ENCODE measurements at places on chromosomes 4 and X.

DNA sequence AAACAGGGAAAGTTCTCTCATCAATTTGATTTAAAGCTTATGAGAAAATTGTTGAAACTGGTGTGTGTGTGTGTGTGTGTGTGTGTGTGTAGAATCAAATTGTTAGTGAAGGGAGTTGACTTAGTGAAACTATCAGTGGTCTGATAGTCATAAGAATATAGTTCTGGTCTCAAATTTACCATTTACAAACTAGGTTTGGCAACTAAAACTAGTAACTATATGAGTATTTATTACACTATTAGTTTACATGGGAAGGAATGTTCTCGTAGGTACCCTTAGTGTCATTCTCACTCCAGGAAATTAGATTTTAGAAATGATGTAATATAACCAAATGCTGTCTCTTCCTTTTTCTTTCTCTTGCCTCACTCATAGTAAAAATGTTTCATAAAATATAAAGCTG is 11.9 kb downstream of the SULT1E1 start:
- DNase-seq = no peak

GRCh38 chr4:54497947-54498346 is 159.8 kb upstream of the KIT start:
- DNase-seq = no peak

DNA sequence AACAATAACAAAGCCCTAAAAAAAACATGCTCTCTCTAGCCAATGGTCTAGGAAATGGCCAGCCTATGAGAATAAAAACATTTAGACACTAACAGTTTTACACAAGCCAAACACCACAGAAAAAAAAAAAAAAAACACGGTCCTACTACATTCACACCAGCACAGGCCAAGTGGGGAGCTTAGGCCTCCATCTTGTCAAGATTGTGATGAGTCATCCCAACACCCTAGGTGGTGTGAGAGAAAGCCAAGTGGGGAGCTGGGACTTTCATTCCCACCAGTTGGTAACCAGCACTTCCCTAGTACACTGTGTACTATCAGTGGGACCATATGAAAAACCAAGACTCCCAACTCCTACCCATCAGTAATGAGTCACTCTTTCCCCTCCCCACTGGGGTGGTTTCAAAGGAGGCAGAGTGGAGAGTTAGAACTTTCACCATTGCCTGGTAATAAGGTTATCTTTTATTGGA is 95.6 kb downstream of the ADAMTS3 start:
- no peak for DNase-seq

DNA sequence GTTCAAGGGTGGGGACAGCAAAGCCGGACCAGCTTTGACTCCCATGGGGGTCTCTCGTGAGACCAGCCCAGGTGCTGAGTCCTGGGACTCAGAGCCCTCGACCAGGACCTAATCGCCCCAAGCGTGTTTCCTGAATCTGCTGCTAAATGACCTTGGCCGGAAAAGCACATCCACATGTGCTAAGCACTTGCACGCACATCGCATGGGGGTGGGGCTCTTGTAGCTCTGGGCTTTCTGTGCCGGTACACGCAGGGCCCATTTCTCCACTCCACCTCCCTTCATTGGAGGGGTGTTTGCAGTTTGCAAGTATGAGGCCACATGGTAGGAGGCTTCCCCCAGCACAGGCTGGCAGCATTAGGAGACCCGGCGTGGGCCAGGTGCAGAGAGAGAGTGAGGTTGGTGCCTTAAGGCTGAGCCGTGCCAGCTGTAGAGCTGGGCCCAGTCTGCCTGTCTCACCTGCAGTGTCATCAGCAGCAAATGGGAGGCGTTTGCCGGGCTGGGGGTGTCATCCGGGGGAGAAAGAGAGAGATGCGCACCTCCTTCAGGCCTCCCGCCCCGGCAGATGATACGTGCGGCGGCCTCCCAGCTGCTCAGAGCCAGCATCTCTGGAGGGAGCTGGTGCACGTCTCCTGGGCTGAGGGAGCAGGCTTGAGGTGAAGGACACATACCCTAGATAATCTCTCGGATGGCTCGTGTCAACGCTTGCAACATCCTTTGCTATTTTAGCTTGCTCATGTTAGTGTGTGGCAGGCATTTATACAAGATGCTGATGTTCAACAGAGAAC is 45.2 kb upstream of the CLCN4 start:
- no peak for DNase-seq

- peak; percentile 52 for DNase-seq
These were observed 1658.0 kb downstream of the STIM2 start for GRCh38 chr4:28518561-28519165.

DNA sequence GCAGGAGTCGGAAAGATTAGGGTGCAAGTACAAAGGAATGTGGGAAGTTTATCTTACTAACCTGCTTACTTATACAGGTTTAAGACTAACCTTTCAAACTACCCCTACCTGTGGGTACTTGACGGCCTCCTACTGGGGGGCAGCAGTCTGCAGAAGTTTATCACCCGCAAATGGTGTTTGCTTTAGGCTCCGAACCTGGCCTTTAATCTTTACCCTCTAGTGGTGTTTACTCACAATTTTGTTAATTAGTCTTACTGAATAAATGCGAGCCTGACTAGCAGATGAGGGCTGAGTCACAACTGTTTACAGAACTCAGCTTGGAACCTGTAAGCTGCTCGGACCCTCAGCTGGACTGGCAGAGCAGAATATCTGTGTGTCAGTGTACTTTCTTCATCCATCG is 204.2 kb upstream of the GPRIN3 start:
- no peak for DNase-seq

GRCh38 chr4:156677131-156677531 is 294.5 kb downstream of the PDGFC start:
- peak; percentile 94 for DNase-seq

GRCh38 chr4:187332141-187332540 is 608.5 kb upstream of the FAT1 start:
- DNase-seq = no peak

DNA sequence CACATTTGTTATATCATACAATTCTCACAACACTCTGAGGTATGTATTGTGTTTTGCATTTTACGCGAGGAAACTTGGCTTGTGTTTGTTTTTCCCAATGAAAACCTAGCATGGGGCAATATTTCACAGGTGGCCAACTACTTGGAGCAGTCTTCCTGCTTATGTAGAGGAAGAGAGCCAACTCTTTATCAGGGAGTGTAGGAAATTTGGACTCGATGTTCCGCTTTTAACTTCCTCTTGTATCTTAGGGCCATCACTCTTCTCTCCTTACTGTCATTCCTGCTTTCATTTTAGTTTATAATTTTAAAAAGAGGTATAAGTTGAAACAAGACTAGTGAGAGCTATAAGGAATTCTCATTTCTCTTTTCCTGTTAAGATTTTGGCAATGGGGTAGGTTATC is 107.7 kb upstream of the RPS6KA3 start:
- DNase-seq = no peak

- no peak for DNase-seq
These were observed 128.1 kb downstream of the LAS1L start for GRCh38 chrX:65406532-65406931.

DNA sequence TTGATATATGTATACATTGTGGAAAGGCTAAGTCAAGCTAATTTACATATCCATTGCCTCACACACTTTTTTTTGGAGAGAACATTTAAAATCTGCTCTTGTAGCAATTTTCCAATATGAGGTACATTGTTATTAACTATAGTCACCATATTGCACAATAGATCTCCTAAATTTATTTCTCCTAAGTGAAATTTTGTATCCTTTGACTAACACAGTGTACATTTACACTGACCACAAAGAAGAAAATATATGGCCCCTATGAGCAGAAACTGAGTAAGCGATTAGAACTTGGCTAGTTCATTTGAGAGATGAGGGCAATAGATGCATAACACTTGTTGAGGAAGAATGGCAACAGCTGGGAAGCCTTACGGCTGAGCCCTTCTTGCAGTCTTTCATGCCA is 20.3 kb upstream of the GUCY1B1 start:
- DNase-seq = peak; percentile 85

- DNase-seq = no peak
These were observed 2.5 kb upstream of the RS1 start for GRCh38 chrX:18674417-18674787.

GRCh38 chrX:22015139-22015750 is 16.9 kb upstream of the PHEX start:
- DNase-seq = no peak

DNA sequence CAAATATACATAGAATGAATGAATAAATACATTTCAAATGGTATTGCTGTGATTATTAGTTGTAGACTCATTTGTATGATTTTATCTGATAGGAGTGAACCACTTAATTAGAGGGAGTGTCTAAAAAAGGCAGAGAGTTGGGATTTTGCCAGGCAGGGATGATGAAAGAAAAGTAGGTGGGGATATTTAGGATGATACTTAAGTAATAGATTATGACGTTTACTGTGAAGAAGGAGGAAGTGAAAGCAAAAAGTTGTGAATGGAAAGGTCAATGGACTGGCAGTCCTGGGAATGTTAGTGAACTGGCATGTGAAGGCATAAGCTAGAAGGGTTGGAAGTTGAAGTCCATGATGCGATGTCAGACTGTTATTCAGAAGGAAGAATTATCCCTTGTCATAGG is 917.1 kb downstream of the RAPGEF2 start:
- DNase-seq = no peak

DNA sequence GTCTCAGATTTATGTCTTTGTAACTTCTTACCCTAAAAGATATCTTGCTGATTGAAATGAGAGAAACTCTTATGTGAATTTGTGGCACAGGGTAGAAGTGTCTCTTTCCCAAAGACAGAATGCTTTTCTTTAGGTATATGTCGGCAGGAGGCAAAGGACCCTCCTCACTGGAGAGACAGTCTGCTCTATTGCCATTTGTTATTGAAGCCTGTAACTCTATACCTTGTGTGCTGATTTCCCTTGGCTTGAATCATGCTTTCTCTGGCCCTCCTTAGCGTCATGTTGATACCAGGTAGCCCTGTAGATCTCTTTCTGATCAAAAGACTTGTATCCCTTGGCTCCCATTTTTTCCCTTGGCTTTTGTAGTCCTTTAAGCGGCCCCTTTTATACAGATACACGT is 284.3 kb downstream of the CXXC4 start:
- DNase-seq = no peak

GRCh38 chr4:174592985-174593335 is 70.7 kb upstream of the HPGD start:
- peak; percentile 71 for DNase-seq

- DNase-seq = no peak
These were observed 51.6 kb downstream of the GLRB start for GRCh38 chr4:157127571-157127970.

DNA sequence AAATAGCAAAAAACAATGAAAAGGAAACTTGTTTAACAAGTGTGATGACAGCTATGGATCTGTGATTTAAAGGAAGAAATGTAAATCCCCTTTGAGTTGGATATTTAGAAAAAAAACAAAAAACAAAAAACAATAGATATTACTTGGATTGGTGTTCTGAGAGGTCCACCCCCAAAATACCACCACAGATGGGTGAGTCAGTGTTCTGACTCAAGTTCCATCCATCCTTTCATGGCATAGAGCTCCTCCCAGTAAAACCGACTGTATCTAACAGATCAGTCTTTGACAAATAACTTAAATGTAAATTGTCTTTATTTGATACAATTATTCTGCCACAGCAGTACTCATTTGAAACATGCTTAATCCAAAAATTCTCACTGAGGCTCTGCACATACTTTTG is 27.4 kb downstream of the TMPRSS11B start:
- no peak for DNase-seq

DNA sequence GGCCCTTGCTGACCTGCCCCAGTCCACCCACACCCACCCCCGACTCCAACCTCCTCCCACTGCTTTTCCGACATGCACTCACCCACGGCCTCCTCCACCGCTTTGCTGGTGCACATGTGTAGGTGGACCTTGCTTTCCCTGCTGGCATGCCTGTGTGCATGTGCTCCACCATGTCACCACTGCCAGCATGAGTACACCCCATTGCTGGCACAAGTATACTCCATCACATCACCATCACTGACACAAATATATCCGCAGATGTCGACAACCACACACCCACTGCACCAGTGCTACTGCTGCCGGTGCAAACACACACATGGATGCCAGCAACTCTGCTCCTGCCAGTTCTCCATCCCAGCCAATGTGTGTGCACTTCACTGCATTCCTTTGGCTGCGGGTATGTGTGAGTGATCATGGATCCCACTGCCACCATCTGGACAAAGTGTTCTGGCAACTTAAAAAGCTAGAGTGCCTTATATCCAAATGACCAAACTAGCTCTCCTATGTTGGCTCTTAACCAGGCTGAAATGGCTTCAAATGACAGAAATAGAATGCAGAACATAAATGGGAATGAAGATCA is 1072.3 kb downstream of the RAPGEF2 start:
- peak; percentile 17 for DNase-seq

GRCh38 chr4:178480105-178480504 is 1037.9 kb upstream of the AGA start:
- no peak for DNase-seq

All from fibroblast of upper back skin (primary cell).